Stimulated activated CD4-positive, alpha-beta T cell treated with anti-CD3 and anti-CD28 coated beads, Interleukin-4, amount 100 ng/mL, for 24 hours (primary cell): ENCODE measurements at places on chromosomes 2 and 18.

- no peak for DNase-seq
Measured at GRCh38 chr18:21663578-21663977, 41.0 kb downstream of the ABHD3 start.

- no peak for DNase-seq
Measured at GRCh38 chr2:239261356-239261755, 139.5 kb downstream of the HDAC4 start.

DNA sequence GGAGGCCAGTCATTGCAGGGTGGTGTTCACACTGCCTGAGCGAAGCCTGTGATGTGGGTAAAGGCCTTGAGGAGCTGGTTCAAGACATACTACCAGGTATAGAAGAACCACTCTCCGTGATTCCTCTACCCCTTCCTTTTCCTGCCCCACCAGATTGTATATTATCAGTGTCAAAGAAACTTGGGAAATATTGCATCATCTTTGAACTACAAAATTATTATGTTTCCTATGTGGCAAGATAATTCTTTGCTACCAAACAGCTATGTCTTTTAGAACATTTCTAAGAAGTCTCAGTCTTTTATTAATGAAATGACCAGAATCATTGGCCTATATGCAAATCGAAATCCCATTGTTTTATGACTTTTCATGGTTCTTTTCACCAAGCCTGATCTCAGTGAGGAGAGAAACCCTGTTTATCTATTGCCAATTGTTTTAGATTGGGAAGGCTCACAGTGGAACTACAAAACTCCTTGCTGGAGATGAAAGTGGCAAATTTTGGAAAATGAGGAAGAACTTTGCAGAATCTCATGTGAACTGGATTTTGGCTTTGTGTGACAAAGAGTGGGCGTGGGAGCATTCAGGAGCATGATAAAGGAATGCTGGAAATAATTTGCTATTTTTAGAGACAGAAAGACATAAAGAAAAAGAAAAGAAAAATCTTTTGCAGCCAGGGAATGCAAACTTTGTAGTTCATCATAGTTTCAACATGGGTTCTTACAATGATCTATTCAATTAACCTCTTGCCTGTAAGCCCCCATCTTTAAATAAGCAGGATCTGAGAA, 286.9 kb downstream of the INSIG2 start:
- DNase-seq = no peak

DNA sequence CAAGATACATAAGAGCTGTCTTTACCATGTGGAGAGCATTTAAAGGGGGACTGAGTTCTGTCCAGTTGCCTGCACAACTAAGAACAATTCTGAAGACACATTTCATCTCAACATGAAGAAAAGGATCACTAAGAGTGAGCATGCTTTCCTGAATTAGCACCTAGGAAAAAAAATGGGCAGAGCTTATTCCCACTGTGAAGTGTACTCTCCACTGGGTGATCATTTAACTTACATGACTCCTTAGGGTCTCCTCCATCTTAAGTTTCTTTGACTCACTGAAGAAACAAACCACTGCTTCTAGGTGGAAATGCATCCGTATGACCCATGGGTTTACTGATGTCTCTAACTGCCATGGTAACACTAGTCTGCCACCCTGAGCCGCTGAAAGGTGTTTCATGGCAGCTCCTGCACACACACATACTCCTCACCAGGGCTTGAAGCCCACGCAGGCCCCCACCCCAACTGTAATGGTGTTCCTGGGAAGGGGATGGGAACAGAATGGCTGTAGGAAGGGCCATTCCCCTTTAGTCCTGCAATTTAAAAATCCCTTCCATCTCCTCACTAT, 27.1 kb downstream of the HDLBP start:
- no peak for DNase-seq

- DNase-seq = no peak
Measured at GRCh38 chr18:36634573-36635216, 194.1 kb downstream of the TPGS2 start.

DNA sequence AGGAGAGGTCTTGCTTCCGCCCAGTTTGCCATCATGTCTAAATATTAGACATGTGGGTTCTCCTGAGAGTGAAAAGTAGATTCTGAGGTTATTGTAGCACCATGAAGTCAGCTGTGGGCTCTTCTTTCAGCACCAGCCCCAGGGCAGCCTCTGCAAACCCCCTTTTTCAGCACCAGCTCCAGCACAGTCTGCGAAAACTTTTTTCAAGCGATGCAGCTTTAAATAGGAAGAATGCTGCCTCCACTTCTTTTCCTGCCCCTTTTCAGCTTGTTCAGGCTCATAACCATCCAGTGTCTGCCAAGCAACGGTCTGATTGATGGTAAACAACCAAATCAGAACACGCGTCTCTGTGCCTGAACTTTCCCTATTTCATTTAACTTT, at the start of gene COL5A2:
TSS of gene COL5A2 (minus strand) at position 192 of the 381 bp plus-strand sequence. CDS start at position 35, 157 bp downstream.
- no peak for DNase-seq

GRCh38 chr2:233563663-233564430, 2.7 kb downstream of the USP40 start:
- DNase-seq = no peak
